GM03348 (cell line): ENCODE measurements at places on chromosomes 11 and 22.
A peak's percentile ranks its signal among the peaks of the same experiment; 100 is the strongest.

GRCh38 chr11:19083166-19083565 is 22.6 kb upstream of the MRGPRX2 start:
- DNase-seq: no peak

DNA sequence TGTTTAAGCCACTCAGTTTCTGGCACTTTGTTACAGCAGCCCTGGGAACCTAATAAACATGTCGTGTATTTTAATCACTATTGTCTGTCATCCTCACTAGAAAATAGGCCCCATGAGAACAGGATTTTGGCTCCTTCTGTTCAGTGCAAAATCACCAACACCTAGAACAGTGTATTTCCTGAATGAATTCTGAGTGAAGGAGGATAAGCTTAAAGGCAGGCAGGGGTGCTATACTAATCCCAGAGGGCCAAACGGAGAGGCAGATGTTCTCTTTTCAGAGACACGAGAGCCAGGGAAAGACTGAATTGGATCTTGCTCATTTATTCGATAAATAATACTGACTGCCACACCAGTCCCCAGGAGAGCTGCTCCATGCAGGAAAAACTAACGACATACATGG is 10.4 kb downstream of the SMCO4 start:
- no peak for DNase-seq

DNA sequence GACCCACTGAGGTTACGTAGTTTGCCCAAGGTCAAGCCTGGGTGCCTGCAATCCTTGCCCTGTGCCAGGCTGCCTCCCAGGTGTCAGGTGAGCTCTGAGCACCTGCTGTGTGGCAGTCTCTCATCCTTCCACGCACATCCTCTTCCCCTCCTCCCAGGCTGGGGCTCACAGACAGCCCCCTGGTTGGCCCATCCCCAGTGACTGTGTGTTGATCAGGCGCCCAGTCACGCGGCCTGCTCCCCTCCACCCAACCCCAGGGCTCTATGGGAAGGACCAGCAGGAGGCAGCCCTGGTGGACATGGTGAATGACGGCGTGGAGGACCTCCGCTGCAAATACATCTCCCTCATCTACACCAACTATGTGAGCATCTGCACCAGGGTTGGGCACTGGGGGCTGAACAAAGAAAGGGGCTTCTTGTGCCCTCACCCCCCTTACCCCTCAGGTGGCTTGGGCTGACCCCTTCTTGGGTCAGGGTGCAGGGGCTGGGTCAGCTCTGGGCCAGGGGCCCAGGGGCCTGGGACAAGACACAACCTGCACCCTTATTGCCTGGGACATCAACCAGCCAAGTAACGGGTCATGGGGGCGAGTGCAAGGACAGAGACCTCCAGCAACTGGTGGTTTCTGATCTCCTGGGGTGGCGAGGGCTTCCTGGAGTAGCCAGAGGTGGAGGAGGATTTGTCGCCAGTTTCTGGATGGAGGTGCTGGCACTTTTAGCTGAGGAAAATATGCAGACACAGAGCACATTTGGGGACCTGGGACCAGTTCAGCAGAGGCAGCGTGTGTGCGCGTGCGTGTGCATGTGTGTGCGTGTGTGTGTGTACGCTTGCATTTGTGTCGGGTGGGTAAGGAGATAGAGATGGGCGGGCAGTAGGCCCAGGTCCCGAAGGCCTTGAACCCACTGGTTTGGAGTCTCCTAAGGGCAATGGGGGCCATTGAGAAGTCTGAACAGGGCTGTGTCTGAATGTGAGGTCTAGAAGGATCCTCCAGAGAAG is 1.6 kb downstream of the GSTP1 start:
- peak; percentile 22 for DNase-seq

DNA sequence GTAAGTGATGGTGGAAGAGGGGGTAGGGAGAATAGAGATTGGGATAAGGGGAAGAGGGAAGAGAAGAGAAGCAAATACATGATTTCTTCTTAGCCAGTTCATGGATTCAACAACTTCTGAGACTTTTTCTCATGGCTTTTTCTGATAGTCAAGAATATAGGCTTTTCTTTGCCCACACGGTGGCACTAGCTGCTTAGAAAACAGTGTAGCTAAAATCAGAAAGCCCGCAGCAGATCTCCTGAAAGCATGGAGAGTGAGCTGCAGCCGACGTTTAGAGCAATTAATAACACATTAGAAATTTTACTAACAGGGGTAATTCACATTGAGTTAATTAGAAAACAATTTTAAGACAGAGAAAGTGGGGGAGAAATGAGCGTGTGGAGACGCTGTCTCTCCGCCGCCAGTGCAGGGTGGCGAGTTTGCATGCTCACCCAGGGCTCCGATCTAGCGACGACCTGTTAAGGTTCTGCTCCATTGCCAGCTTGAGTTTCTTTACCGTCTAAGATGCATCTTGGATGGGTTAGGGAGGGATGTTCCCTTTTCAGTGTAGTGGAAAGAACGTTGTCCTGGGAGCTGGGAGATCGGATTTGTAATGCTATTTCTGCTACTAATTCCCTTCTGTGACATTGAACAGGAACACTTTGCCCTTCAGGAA is 3.3 kb upstream of the RAG1 start:
- DNase-seq: peak; percentile 69

- no peak for DNase-seq
Observed at GRCh38 chr22:39314251-39314971, 5.0 kb downstream of the RPL3 start.

DNA sequence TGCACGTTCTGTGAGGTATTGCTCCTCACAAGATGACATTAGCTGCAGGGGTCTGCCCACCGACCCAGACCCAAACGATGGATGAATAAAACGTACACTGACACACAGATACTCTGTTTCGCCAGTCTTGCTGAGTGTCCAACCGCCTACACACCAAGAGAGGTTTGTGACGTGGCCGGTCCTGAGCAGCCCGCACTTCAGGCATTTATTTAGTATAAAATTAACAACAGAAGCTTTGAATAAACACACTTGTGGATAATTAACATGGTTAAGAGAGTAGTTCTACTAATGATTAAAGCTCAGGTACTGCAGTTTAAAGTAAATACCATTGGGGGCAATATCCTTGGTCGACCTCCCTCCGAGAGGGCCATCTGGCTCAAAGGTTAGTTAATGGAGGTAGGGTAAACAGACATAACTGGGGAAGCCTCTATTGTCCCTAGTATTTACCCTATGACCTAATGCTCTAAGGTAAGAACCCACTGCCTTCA is 75.7 kb downstream of the CCDC83 start:
- no peak for DNase-seq

GRCh38 chr22:37053310-37054055 is 1.9 kb downstream of the KCTD17 start:
- peak; percentile 50 for DNase-seq

DNA sequence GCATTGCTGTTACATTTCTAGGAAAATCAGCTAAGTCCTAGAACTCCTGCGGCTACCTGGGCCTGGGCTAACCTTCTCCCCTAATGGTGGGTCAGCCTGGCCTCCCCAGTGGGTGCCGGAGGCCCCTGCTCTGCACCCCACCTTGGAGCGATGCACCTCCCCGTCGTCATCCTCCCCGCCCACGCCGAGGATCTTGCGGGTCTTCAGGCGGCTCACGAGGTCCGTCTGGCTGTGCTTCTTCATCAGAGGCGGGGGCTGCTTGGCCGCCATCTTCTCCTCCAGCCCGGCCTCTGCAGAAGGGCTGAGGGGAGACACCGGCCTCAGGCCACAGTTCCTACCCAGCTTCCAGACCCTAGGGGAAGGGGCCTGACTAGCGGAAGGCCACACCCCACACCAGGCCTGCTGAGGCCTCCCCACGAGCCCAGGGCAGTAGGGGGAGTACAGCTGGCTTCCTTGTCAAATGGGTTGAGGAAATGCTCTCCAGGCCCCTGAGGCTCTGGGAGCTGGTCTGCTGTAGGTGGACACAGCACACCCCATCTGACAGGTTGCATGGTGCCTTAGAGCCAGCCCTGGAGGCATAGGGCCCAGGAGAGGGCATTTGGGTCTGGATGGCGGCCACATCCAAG is 12.5 kb downstream of the TP53I11 start:
- no peak for DNase-seq

DNA sequence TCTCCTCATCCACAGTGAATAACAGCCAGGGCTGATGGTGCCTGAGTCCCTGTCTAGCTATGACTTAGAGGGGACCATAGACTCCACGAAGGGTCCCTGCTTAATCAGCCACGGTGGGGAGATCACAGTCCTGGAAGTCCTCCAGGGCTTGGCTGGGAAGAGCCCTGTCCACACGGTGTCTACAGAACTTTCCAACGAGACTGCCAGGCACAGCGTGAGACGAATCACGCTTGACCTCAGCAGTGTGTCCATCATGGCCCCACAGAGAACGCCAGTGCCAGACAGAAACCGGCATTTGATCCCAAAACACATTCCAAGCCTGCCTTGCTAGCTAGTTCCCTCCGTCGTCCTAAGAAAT is 143.4 kb downstream of the CRYBB2 start:
- no peak for DNase-seq

- DNase-seq: peak; percentile 60
Observed at GRCh38 chr11:122690801-122691548, 35.5 kb downstream of the UBASH3B start.

DNA sequence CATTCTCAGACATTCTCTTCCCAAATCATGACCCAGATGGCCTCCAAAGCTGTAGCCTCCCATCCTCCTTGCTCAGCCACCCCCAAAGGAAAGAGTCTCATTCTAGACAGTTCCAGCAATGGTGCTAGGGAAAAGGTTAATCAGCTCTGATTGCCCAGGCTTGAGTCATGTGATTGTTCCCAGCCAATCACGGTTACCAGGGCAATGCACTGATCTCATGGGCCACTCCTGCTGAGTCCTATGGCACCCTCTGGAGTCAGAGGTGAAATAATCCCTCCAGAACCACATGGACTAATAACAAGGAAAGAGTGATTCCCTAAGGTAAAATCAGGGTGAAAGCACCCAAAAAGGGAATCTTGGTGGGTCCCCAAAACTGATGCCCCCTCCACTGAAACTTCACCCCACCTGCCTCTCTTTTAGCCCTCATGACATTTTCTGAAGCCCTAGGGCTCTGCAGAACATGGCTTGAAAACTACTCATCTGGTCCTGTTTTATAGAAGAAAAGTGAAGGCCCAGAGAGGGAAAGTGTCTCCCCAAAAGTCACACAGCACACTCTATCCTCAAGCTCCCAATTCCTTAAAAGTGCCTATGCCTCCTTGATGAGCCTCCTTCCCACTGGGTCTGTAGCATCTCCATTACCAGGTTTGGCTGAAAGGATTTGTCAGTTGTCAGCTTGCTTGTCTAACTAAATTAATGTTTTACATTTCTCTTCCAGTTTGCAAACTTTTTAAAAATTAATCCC is 203.7 kb downstream of the MN1 start:
- DNase-seq: no peak
